NCI-H1436 treated with DMSO at 0.1 percent for 48 hours (cell line): ENCODE measurements at places on chromosomes 6 and 20.
A peak's percentile ranks its signal among the peaks of the same experiment; 100 is the strongest.

DNA sequence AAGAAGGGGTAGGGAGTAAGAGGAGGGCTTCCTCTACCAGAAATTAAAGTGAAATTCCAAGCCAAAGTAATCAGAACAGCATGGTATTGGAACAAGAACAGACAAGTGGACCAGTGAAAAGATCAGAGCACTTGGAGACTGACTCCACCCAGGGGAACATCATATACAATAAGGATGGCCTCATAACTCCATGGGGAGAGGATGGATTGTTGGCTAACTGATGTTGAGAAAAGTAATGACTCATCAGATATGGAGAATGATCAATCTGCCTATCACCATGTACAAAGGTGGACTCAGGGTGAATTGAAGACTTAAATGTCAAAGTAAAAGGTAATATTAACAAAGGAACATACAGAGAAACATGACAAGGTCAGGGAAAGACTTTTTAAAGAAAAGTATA, 12.8 kb downstream of the SLC22A3 start:
- no peak for DNase-seq

DNA sequence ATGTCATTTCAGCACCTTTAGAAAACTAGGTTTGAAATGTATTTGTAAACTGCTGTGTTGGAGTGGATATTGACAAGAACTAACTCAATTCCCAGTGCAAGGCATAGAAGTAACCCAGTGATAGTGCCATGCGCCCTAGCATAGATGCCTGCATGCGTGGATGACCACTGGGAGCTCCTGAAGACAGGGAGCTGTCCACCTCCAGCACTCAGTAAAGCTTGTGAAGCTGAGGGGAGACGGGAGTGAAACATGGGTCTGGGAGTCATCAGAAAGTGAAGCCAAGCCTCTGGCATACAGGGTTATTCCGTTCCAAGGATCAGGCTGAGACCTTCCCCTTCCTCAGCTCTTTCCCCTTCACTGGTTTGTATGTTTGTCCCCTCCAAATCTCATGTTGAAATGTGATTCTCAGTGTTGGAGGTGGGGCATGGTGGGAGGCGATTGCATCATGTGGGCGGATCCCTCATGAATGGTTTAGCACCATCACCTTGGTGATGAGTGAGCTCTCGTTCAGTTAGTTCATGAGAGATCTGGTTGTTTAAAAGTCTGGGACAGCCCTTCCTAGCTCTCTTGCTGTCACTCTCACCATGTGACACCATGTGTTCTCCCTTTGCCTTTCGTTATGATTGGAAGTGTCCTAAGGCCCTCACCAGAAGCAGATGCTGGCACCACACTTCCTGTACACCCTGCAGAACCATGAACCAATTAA, 146.5 kb upstream of the FERMT1 start:
- DNase-seq = no peak

DNA sequence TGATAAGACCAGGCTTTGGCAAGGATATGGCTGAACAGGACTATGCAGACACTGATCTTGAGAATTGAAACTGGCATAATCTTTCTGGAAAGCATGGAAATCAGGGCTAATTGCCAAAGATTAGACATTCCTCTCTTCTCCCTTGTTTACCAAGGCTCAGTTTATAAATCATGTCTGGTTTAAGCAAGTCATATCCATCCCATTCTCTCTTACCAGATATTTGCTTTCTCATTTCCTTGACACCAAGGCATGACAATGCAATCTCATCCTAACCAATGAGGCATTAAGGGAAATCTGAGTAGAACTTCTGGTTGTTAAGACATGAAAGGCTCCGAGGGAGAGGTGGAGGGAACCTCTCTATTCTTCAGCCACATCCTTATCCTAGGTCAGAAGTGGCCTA, 110.3 kb upstream of the CEP85L start:
- DNase-seq = no peak

GRCh38 chr6:160058603-160059215, 62.9 kb upstream of the SLC22A1 start:
- DNase-seq = no peak

- no peak for DNase-seq
These were observed 131.6 kb upstream of the OLIG3 start for GRCh38 chr6:137625808-137626207.

- DNase-seq = no peak
These were observed 229.8 kb downstream of the TMEM242 start for GRCh38 chr6:157093536-157093935.

- DNase-seq = no peak
These were observed 15.4 kb downstream of the PLCB1 start for GRCh38 chr20:8147476-8147875.

GRCh38 chr6:48671505-48671904, 560.5 kb upstream of the PTCHD4 start:
- no peak for DNase-seq

- no peak for DNase-seq
These were observed 78.9 kb downstream of the GINS1 start for GRCh38 chr20:25486377-25486776.

DNA sequence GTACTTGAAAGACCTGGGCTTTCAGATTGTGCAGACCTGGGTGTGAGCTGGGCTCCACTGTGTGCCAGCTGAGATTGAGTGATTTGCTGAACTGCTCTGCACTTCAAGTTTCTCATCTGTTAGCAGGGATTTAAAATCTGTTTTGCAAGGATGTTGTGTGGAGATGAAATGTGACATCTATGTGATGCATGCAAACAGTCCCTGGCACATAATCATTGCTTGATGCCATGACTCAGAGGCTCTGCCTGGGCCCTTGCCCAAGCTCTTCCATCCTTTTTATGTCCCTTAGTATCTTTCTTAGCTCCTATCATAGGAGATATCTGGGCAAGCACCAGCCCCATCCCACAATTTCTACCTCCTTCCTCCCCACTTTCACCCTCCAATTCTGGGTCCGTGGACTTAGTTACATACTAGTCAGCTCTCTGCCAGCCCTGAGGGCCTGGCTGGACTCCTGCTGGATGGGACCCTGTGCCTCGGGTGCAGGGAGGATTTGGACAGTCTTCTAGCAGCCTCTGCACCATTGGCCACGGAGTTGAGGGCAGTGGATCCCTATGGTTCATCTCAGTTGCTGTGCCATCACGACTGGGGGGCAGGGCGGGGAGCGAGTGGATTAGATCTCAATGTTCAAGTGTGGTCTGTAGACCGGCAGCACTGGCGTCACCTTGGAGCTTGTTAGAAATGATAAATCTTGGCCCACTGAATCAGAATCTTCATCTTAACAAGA, 103.6 kb downstream of the MAP3K7 start:
- no peak for DNase-seq

DNA sequence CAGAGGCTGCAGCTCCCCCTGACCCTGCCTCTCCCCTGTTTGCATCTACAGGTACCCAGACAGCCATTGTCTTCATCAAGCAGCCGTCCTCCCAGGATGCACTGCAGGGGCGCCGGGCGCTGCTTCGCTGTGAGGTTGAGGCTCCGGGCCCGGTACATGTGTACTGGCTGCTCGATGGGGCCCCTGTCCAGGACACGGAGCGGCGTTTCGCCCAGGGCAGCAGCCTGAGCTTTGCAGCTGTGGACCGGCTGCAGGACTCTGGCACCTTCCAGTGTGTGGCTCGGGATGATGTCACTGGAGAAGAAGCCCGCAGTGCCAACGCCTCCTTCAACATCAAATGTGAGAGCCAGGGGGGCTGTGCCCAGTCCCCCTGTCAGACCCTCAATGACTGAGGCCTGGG, 42.1 kb upstream of the SRF start:
- DNase-seq = no peak

DNA sequence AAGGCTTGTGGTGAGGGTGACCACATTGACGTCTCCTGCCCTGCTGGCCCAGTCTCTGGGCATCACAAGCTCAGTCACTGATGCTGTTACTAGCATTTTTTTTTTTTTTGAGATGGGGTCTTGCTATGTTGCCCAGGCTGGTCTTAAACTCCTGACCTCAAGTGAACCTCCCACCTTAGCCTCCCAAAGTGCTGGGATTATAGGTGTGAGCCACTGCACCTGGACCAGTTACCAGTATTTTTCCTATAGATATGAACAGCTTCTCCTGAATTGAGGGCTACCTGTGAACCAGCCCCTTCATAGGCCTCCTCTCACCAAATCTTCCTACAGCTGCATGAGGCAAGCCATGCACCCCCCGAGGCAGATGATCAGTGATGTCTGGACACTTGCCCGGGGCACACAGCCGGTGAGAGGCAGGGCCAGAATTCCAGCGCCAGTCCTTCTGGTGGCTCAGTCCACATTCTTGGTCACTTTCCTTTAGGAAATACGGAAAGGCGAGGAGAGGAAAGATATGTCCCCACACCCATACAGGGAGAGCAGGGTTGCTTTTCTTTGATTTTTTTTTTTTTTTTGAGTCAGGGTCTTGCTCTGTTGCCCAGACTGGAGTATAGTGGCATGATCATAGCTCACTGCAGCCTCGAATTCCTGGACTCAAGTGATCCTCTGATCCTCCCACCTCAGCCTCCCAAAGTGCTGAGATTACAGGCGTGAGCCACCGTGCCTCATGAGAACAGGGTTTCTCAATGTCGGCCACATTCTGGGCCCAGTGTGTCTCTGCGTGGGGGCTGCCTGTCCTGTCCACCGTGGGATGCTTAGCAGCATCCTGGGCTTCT, 50.7 kb downstream of the UBE2V1 start:
- DNase-seq = no peak

DNA sequence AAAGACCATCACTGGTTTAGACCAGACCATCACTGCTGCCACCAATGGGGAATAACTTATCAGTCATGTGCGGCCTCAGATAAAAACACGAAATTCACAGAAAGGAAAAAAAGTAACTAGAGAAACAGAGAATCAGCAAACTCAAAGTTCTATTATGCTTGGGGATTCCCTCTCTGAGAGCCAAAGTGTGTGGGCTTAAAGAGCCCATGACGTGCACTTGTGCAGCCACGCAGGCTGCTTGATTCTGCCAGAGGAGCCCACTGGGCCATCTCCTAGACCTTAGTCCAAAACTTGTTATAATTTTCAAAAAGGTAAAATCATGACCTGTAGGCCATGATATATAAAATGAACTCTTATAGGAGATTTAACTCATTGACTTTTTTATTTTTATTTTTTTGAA, 15.2 kb downstream of the RAB44 start:
- no peak for DNase-seq

DNA sequence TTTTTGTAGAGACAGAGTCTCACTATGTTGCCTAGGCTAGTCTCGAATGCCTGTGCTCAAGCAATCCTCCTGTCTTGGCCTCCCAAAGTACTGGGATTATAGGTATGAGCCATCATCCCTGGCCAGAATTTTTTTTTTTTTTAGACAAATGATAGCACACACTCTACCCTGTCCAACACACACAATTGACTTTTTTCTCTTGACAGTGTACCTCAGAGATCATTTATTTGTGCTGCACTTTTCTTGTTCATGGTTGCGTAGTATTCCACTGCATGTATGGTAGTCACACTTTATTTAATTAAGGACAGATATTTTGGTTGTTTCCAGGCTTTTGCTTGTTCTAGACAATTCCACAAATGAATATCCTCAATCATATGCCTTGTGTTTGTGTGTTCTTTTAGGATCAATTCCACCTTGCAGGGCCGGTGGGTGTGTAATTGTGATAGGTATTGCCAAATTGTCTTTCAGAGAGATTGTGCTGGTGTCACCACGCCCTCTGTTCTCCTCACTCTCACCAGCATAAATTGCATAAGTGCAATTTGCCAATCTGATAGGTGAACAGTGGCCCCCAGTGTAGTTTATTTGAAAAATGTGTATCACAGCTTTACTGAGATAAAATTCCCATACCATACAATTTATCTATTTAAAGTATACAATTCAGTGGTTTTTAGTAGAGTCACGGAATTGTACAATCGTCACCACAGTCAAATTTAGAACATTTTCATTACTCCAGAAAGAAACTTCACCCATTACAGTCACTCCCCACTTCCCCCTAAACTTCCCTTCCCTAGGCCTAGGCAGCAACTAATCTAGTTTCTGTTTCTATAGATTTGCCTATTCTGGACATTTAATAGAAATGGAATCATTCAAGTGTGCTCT, 20.1 kb downstream of the SRC start:
- no peak for DNase-seq

GRCh38 chr6:33419580-33420490, at the start of gene SYNGAP1:
SYNGAP1 (plus strand) TSS chr6:33420065; CDS start chr6:33420265, 200 bp downstream.
- DNase-seq = no peak

DNA sequence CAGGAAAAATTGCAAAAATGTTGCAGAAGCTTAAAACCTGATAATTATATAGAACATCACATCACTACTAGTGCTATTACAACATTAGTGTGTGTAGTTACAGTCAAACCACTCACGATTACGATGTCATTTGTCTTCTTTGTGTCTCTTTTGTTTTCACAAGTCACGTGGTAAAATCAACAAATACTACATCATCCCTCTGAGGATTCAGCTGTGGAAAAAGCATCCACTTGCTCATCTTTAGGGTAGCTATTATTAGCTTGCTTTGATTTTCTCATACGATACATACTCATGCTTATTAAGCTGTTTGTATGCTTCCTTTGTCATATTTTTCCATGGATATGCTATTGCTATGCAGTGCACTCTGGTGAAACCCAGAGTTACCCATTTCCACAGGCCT, 22.2 kb upstream of the ATXN1 start:
- peak; percentile 37 for DNase-seq

GRCh38 chr6:43172104-43173007, 1.3 kb downstream of the SRF start:
- no peak for DNase-seq

GRCh38 chr6:73107016-73107415, 118.3 kb downstream of the KHDC1L start:
- DNase-seq = no peak

DNA sequence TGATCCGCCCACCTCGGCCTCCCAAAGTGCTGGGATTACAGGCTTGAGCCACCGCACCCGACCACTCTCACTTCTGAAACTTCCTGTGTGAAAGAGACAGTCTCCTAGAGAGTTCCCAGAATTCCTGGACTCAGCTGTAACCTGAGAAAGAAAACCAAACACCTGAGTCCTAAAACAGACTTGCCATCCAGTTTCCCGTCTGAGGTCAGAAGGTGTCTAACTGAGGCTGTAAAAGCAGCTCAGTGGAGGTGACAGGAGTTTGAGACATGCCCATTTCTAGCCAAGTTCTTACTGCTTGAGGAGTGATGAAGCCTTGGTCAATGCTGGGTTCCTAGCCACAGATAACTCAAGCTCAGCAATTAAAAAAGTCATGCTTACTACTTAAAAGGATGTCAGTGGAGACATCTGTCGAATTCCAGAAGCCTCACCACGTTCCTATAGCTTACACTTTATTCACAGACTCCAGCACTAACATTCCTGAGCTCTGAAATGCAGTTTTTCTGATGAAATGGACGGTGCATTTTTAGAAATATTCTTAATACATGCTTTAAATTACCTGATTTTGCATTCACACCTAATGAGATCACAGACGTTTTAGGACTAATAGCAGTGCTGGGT, 6.1 kb downstream of the UQCC2 start:
- no peak for DNase-seq
